ENCODE measurements at places on chromosomes 3 and 15.

DNA sequence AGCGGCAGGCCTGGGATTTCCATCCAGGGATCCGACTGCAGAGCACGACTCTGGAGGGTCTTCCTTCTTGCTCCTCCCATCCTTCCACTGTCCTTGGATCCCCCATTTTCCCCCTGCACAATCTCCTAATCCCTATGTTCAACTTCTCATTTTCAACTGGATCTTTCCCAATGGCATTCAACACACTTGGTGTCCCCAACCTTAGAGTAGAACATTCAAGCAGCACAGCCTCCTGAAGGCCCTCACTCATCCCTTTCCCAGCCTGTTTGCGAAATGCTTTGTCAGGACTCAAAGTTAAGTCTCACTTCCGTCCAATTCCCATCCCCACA is 32.3 kb downstream of the RPN1 start:
- DNase-seq = no peak

DNA sequence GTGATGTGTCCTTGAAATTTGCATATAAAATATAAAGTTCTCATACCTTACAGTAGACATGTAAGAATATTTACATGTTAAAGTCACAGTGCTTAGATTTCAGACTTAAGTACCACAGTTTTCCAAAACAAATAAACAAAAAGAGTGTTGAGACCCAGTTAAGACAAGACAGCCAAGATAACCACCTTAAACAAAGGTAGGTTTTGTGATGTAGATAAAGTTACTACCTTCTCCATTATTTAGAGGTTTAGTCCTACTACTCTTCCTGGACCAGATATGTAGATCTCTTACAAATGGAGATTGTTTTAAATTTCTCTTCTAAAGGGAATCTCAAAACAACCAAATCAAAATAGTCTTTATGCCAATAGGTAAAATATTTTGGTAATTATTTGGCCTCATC is 15.7 kb downstream of the OR5H15 start:
- no peak for DNase-seq

DNA sequence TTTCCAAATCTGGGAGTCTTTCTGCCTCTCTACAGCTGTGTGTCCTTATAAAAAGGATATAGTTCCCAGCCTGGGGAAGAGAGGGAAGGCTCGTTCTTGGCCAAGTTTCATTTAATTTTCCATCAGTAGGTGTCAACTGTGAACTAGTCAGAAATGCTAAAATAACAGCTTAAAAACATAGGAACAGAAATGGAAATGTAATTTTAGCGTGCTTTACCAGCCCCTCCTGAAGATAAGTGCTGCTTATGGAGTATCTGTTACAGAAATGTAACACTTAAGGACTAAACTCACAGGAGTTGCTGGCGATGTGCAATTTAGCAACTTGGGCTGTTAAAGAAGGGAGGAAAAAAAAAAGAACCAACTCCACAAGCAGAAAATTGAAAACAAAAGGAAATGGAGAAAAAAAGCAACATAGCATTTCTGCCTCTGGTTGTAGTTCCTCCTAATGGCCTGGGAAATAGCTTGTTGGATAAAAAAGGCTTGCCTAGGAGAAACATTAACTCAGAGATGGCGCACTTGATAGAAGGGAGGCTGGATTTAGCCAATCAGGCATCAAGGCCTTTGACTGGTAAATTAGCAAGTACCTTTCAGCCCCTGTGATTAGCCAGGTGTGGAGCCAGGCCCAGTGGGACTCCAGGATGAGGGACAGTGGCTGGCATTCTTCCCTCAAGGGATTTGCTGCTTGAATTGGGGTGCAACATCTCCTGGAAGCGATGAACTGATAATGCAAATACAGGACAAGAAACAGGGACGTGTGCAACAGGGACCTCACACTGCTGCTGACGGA is 84.3 kb downstream of the RPLP1 start:
- DNase-seq = no peak

DNA sequence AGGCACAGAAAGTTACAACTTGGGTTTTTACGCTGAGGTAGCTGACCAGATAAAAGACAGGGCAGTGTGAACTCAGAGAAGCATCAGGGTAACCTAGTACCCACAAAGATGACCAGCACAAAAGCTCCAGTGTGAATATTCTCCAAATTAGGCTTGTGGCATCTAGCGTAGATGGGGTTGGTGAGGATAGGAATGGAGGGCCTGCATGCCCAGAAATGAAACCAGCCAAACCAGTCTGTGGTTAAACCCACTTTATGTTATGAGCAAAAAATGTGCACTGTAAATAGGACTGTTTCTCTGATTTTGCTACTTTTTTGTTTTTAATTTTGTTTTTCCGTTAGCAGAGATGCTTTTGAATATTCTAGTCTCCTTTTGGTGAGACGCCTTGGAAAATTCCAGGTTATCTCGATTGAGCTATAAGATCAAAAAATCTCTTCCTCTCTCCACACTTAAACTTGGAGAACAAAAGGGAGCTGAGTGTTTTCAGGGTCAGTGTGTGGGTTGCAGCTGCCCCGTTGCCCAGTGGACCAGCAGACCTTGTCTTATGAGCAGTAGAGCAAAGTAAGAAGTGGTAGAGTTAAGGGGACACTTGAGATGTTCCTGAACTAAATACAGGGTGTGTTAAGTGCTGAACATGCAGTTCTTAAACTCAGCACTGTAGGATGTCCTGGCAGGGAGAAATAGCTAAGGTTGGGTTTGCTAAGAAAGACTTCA is 132.9 kb downstream of the C3orf38 start:
- DNase-seq = no peak

DNA sequence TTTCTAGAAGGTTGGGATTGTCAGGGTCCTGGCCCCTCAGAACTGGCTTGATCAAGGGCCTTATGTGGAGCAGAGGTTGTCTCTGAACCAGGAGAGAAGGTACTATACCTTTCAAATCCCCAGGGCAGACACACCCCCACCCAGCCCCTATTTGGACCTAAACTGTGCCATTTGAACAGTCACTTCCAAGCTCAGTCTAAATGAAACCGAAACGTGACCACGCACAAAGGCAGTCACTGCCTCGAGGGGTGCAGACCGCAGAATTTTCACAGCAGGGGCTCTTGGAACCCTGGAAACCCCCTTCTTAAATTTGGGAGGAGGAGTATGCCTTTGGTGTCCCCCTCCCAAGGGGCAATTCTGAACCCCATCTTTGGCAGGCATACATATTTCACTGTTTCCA is 53.7 kb downstream of the GRIP2 start:
- no peak for DNase-seq

All from NK-92 treated with Interleukin-12 subunit alpha and Interleukin-12 subunit beta, amount 100 ng/mL, for 24 hours (cell line).